ENCODE measurements at places on chromosomes 4 and X.

GRCh38 chr4:183244506-183244905 is 75.6 kb downstream of the CLDN22 start:
- DNase-seq, result no peak

- DNase-seq, result peak; percentile 60
Measured at GRCh38 chr4:108247387-108248049, 78.8 kb upstream of the LEF1 start.

DNA sequence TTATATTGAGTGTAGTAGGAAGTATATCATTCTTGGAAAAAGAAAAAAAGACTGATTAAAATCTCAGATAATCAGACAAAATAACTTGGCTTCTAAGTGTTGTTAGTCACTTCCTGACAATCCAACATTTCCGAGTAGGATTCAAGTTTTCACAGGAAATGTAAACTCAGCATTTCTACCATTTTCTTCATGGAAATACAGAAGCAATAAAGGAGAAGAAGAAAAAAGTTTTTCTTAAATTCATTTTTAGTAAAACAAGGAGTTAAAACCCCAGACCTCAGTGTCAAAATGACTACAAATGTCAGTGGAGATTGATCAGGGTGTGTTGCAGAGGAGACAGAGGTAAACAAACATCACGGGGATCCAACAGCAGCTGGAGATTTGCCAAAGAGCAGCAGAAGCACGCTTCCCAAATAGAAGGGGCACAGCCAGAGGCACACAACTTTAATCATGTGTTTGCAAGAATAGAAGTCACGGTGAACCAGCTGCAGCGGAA is 129.3 kb upstream of the FAM9B start:
- peak; percentile 82 for DNase-seq

DNA sequence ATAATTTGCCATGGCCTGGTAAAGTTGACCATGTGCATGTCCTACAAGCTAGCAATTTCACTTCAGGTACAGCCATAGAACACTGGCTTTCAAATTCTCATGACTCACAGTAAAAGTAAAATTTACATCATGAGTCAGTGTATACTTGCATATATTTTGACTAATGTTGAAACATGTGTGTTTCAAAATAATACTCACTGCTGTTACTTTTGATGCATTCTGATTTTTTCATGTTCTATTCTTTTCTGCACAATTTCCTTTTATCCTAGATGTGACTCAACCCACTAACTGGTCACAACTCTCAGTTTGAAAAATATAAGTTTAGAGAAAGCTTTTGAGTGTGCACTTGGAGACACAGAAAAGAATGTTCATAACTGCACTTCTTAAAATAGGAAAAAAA is 365.7 kb downstream of the FGF13 start:
- DNase-seq, result no peak

DNA sequence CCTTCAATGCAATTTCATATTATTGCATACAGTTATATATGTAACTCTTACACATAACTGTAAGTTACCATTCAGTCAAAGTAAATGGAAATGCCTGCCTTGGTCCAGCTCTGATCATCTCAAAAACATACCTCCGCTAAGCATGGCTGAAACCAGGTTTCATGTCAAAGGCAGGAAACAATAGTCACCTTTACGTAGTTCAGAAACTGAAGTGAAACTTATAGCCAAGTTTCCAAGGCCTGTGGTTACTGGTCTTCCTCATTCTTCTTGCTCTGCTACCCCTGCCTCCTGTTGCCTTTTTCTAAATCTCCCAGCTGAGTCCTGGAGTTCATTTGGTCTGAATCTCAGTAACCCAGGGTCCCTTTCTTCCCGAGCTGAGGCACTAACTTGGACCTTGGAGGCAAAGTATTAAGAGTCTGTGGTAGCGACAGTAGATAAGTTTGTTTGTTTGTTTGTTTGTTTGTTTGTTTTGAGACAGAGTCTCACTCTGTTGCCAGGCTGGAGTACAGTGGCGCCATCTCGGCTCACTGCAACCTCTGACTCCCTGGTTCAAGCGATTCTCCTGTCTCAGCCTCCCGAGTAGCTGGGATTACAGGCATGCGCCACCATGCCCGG is 30.8 kb downstream of the DAPP1 start:
- no peak for DNase-seq

DNA sequence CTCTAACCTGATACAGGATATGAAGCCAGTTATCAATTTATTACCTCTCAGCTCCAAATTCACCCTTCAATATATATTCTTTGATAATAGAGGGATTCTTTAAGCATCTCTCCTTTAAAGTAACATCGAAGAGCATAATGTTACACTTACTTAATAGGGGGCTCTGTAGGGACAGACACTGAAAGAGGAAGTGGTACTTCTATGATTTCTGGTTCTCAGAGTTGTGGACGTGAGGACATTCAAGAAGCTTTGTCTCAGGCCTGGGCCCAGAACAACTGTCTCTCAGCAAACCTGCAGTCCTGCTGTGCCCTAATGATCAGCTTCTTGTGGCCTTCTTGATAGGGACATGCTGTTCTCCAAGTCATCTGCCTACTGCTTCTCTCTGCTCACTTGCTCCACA is 4.2 kb upstream of the ZXDB start:
- no peak for DNase-seq

GRCh38 chr4:184662236-184662635 is 12.7 kb downstream of the PRIMPOL start:
- DNase-seq, result no peak

GRCh38 chr4:8414377-8414776 is 26.1 kb downstream of the ACOX3 start:
- DNase-seq, result no peak

- peak; percentile 80 for DNase-seq
Measured at GRCh38 chrX:23822397-23822796, 39.4 kb downstream of the SAT1 start.

Measured in NCI-H748 treated with DMSO at 0.1 percent for 48 hours (cell line).